ENCODE measurements at places on chromosomes 4 and X.

DNA sequence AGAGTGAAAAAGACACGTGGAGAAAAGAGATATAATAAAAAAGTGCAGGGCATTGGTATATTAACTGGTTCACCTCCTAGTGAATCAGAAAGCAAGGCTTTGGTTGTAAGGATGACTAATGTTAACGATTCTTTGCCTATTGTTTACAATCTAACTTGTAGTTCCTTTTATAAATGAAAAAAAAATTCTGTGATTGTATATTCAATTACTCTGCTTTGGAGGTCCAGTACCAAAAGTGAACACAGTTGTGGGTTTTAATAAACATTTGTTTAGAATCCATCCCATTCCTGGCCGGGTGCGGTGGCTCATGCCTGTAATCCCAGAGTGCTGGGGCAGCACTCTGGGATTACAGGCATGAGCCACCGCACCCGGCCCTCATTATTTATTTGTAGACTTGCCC is 36.9 kb upstream of the PRSS12 start:
- no peak for DNase-seq

DNA sequence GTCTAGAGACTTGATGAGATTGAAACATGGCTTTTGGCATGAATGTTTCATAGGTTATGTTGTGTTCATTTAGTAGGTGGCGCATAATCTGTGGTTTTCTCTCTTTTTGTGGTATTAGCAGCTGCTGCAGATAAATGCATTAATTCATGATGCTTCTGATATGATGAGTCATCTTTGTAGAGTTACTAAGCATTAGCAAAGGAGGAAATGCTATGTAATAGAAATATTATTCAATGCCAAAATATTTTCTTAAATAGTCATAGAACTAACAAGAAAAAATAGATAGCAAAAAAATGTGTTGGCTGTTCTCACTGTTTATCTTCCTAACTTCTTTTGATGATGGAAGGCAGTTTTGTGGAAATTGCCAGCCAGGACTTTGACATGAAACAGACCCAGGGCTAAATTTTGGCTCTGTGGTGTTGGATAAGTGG is 3.6 kb downstream of the ZXDB start:
- no peak for DNase-seq

DNA sequence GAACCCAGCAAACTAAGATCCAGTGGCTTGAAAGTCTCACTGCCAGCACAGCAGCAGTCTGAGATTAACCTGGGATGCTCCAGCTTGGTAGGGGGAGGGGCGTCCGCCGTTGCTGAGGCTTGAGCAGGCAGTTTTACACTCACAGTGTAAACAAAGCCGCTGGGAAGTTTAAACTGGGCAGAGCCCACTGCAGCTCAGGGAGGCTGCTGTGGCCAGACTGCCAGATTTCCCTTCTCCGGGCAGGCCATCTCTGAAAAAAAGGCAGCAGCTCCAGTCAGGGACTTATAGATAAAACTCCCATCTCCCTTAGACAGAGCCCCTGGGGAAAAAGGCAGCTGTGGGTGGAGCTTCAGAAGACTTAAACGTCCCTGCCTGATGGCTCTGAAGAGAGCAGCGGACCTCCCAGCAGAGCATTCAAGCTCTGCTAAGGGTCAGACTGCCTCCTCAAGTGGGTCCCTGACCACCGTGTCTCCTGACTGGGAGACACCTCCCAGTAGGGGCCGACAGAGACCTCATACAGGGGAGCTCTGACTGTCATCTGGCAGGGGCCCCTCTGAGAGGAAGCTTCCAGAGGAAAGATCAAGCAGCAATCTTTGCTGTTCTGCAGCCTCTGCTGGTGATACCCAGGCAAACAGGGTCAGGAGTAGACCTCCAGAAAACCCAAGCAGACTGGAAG is 45.1 kb upstream of the CDX4 start:
- no peak for DNase-seq

DNA sequence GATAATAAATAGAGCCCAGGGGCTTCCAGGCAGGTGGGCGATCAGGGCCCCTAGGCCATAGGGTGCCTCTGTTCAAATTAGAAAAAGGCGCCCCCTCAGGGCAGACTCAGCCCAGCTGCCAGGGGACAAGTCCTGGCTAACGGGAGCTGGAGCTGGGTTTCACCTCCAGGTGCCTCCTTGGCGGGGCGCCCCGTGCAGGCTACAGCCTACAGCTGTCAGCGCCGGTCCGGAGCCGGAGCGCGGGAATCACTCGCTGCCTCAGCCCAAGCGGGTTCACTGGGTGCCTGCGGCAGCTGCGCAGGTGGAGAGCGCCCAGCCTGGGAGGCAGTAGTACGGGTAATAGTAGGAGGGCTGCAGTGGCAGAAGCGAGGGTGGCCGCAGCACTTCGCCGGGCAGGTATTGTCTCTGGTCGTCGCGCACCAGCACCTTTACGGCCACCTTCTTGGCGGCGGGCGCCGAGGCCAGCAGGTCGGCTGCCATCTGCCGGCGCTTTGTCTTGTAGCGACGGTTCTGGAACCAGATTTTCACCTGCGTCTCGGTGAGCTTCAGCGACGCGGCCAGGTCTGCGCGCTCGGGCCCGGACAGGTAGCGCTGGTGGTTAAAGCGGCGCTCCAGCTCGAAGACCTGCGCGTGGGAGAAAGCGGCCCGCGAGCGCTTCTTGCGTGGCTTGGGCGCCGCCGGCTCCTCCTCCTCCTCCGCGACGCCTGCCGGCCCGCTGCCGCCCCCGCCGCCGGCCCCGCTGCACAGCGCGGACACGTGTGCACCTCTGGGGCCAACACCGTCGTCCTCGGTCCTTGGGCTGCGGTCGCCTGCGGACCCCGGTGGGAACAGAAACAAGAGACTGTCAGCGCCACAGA is 2.4 kb downstream of the NKX3-2 start:
- DNase-seq: no peak

DNA sequence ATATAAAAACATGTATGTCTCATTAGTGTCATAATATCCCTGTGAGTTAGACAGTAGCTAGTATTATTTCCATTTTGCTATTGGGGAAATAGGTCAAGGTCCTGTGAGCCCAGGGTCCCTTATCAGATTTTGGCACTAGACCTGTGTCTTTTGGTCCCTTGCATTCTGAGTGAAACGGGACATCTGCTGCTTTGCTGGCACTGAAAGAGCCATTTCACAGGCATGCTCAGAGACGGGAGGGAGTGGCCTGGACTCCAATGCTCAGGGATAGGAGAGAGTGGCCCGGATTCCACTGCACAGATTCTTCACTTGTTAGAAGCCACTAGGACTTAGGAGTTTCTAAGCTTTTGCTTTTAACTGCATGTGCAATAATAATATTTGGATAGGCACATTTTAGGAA is 177.2 kb downstream of the TSPAN5 start:
- no peak for DNase-seq

DNA sequence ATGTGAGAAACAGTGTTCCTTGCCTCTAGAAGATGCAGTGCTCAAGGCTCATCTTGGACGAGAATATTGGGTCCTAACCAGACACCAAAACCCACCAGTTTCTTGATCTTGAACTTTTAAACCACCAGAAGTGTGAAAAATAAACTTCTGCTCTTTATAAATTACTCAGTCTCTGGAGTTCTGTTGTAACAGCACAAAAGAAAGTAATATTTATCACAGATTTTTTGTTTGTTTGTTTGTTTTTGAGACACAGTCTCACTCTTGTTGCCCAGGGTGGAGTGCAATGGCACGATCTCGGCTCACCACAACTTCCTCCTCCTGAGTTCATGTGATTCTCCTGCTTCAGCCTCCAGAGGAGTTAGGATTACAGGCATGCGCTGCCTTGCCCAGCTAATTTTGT is 371.1 kb upstream of the NDST4 start:
- DNase-seq: no peak

- no peak for DNase-seq
Measured at GRCh38 chr4:95289028-95289634, 259.6 kb downstream of the UNC5C start.

DNA sequence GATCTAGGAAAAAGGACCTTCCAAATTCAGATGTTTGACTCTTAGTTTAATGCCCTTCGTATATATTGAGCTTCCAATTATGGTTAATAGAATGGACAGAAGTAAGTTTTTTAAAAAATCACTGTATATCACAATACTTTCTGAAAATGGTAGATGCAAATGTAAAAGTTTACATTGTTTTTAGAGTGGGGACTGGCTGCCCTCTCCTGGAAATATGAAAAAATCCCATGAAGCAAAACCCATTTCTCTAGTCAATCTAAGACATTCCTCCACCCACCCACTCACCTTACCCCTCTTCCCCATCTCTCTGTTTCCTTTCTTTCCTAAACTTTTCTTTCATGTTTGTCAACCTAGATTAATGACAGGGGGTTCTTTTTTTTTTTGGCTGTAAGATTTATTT is 134.5 kb downstream of the ARHGAP6 start:
- no peak for DNase-seq

DNA sequence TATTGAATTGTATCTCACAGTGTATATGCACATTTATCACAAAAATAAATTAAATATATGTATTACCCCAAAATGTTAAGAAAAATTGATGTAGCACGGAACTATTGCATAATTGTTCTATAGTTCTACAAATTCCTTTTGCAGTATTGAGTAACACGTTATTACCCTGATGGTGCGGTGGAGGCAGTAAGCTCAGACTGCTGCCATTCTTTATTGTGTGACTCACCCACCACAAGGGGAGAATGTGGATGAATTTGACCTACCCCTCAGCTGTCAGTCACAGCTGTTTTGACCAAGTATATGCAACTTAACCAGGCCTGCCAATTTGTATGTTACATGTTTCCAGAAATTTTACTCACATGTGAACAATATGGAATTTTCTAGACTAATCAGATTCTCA is 506.6 kb downstream of the SH3BGRL start:
- no peak for DNase-seq

DNA sequence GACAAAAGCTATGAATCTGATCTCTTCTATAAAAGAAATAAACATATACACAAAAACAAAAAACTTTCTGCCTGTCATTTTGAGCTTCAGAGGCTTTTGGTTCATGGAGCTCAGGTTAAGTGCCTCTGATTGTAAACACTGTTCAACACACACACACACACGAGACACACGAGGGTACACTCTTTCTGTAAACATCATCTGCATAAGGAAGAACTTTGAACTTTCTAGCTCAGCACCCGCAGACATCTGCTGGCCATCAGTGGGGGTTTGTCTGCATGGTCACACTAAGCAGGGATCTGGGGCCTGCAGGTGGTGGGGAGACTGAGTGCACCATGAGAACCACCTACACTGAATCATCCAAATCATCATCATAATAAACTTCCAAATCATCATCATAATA is 54.9 kb downstream of the STX18 start:
- DNase-seq: no peak

DNA sequence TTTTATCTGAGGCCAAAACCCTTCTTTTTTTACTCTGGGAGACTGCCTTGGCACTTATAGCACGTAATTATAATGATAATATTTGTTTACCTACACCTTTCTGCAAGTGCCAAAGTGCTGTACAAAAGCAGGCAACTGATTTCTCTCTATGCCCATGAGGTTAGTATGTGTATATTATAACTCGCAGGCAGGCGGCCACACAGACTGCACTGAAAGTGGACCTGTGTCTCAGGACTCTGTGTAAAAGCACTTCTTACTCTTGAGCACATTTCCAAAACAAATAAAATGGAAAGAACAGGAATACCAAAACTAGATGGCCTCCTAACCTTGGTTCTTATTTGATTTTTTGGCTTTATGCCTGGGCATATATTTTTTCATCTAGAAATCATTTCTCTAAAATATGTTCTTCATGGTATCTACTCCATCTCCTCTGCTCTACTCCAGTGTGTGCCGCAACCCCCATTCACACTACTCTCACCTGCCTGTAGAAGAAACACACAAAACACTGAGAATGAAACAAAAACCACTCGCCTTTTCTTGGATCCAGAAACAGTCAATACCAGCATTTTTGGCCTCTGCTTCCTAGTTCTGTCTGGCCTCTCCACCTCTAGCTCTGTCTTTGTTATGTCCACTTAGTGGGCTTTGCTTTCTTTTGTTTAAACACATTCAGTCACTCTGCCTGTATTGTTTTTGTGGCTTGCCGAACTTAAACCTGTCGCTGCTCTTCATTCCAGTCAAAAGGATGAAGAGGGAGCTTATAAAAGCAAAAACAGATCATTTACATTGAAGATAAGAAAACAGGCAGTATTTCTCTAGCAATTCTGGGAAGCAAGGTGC is 934.5 kb upstream of the TENM3 start:
- DNase-seq: no peak

DNA sequence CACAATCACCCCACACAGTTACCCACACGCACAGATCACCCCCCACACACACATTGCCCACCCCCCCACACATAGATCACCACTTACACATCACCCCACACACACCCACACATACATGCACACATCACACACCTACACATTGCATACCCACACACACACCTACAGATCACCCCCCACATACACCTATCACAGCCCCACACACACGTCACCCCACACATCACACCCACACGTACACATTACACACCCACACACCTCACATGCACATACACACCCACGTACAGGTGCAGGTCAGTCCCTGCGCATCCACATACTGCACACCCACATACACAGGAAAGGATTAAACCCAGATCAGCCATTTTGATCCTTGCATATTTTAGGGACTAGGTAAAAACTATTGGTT is 15.3 kb upstream of the TADA2B start:
- DNase-seq: no peak

- DNase-seq: no peak
Measured at GRCh38 chrX:67651437-67652142, 107.8 kb downstream of the AR start.

- DNase-seq: no peak
Measured at GRCh38 chrX:57977992-57978391, 67.7 kb upstream of the ZXDA start.

DNA sequence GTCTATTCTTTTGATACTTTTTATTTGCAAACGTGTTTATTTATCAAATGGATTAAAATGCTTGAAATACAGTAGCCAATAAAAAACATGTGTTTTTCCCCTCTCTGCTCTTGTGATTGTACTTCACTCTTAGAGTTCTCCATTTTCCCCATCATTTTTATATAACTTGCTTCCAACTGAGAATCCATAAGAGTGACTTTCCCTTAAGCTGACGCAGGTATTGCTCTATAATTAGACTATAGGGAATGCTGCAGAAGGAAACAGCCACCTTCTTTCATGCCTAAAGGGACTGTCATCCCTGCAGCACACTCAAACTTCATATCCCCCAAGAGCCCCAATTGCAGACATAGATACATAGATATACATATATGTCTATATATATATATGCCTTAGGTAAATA is 456.9 kb downstream of the ADGRL3 start:
- no peak for DNase-seq

DNA sequence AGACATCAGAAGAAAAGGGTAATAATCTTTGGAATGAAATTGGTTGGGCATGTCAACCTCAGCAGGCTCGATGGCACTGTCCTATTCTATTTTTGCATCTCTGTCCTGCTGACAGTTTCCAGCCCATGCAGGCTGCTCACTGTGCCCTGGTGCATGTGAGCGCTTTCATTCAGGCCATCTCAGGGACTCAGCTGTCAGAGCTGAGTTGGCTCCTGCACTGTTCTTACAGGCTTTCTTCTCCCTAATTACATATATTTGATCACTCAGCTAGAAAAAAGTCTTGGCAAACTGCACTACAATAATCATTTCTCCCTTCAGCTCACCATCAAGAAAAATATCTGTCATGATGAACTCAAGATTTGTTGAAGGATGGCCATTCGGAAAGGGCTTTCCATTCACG is 84.7 kb downstream of the RASL11B start:
- no peak for DNase-seq

- DNase-seq: no peak
Measured at GRCh38 chr4:23058165-23058776, 365.5 kb downstream of the GBA3 start.

GRCh38 chr4:162229670-162230069 is 65.9 kb upstream of the FSTL5 start:
- DNase-seq: no peak

GRCh38 chr4:126958482-126958881 is 674.3 kb upstream of the INTU start:
- no peak for DNase-seq
